ENCODE measurements at places on chromosomes 4 and X. TPM values are rescaled to one million over a fixed set of nuclear protein-coding genes. Genes with fewer than 3 reads are reported as not detected.

Gene MAGED2
- 27.2 TPM for total RNA-seq

DNA sequence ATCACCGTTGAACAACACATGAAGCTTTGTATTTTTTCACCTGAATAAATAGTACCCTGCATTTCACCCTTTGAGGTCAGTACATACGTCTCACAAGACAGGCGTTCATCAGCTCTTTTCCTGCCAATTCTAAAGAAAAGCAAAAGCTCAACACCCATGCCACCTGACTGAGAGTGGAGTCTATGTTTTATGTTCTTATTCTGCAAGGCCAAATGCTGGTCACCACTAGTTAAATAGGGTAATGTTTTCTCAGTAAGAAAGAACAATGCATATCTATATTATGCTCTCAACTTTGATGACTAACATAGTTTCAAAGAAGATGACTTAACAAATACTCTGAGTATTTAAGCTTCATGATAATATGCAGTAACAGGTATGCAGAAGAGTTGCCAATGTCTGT, 336.3 kb upstream of the BMP3 start:
- DNase-seq: no peak

DNA sequence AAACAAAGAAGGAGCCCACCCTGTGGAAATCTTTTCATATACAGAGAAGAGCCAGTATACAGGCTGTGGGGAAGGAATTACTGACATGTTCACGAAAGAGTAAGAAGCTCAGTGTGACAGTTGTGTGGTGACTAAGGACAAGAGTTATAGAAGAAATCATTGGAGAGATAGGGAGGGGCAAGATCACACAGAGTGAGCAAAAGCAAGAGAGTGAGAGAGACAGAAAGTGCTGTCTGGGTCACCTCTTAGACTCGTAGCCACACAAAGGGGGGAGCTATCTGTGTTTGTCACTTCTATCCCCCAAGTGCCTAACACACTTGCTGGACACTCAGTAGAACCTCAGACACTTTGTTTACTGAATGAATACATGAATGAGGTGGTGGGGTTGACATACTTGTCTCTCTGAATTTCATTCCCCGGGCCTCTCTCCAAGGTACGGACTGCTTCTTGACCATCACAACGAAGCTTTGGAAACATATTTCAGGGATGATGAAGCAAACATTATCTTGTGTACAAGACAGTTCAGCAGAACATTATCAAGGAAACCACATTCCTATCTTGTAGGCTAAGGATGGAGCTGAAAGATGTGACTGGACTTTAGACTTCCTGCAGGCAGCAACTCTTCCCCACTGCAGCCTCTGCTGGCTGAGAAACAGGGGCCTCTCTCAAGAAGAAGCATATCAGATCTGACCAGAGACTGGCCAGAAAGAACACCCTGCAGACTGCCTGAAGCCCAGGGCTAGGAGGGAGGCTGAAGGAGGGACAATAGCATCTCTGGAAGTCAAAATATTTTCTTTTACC, 168.2 kb downstream of the AMELX start:
- no peak for DNase-seq

DNA sequence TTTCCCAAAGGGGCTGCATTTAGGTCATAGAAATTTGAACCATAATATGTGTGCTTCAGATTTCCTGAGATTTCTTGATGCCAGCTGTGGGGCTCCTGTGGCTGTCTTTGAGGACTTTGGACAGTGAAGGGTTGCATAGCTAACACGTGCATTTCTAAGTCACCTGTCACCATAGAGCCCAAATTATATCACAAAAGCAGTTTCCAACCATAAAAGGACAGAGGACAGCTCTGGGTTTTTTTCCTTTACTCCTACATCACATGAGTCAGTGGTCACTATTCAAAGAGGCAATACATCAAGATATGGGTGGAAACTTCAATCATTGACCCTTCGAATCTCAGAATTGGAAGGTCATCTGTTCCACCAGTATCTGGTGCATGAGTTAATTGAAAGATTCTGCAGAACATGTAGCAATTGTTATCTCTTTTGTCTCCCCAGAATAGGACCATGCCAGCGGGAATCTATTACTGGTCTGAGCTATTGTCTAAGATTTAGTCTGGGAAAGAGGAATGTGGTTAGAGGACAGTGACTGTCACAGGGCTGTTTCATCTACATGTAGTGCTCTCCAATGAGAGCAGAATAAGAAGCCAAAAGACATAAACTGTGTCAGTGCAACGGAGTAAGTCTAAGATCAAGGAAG, 133.5 kb downstream of the AASDH start:
- DNase-seq: no peak

Gene SLC38A5
- total RNA-seq: 0.30 TPM

Gene YY2
- total RNA-seq: 0.53 TPM

GRCh38 chrX:88883200-88883599, 136.2 kb downstream of the CPXCR1 start:
- no peak for DNase-seq

Gene PRR32
- not detected for total RNA-seq

- no peak for DNase-seq
Measured at GRCh38 chr4:11489453-11490083, 60.9 kb upstream of the HS3ST1 start.

GRCh38 chrX:123477673-123478072, 255.2 kb downstream of the THOC2 start:
- no peak for DNase-seq

GRCh38 chr4:36477861-36478260, 196.4 kb downstream of the DTHD1 start:
- DNase-seq: no peak

GRCh38 chrX:139720136-139720535, 12.2 kb upstream of the MCF2 start:
- DNase-seq: no peak

Gene OSTC
- total RNA-seq: 72.8 TPM

Gene RS1
- not detected for total RNA-seq

DNA sequence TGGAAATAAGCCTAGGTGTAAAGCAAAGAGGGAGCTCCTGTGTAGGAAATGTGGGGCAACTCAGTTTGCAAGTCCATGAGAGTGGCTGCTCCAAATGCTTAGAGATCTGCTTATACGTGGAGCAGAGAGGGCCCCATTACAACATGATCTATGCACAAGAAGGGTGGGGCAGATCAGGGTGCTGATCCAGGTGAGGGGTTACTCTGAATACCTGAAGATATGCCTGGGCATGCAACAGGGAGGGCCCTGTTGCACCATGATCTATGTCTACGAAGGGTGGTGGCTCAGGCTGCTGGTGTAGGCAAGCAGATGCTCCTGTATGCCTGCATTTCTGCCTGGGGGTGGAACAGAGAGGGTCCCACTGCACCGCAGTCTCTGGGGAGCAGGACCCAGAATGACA, 1121.2 kb downstream of the RAPGEF2 start:
- DNase-seq: no peak

Gene ALB
- total RNA-seq: 99,767 TPM

Gene TMPRSS11F
- not detected for total RNA-seq

DNA sequence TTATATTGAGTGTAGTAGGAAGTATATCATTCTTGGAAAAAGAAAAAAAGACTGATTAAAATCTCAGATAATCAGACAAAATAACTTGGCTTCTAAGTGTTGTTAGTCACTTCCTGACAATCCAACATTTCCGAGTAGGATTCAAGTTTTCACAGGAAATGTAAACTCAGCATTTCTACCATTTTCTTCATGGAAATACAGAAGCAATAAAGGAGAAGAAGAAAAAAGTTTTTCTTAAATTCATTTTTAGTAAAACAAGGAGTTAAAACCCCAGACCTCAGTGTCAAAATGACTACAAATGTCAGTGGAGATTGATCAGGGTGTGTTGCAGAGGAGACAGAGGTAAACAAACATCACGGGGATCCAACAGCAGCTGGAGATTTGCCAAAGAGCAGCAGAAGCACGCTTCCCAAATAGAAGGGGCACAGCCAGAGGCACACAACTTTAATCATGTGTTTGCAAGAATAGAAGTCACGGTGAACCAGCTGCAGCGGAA, 129.3 kb upstream of the FAM9B start:
- peak; percentile 68 for DNase-seq

Gene CXorf38
- 5.8 TPM for total RNA-seq

DNA sequence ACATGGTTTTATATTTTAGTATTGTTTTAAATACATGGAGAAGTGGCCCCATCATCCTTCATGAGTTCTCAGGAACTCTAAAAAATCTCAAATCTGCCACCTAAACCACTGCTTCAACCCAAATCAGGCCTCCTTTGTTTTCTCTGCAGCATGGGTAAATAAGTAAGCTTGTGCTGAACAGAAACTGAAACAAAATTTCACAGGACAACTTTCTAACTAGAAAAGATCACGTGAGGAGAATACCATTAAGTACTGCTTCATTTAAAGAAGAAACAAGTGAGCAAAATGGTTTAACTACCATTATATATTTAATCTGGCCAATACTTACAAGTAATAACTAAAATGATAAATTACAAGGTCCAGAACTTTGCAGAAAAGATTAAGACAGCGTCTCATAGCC, 2.5 kb downstream of the ARAP2 start:
- no peak for DNase-seq

DNA sequence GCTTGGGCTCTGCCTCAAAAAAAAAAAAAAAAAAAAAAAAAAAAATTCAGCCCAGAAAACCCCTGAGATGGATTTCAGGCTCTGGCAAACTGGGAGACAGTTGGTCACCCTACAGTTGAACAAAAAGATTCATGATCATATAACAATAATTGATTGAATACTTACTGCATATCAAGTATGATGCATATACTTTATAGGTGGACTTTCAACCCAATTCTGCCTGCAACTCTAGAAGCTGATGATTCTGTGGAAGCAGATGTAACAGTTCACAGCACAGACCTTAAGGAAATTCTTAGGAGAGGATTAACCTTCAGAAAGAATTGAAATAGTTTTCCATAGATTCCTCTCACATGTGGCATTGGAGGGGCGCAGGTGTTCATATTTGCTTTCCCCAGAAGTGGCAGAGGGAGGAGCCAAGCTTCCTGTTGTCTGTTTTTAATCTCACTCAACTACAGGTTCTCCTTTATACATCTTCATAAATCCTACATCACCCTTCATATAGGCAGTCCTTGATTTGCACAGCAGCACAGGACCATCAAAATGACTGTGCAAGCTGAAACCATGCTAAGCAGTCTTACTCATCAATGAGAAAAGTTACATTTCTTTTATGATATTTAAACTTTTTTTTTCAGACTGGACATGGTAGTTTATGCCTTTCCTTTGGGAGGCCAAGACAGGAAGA, 149.4 kb upstream of the KLF3 start:
- DNase-seq: no peak

Gene CXCL11
- total RNA-seq: not detected

Gene NLRP2B
- 0.05 TPM for total RNA-seq

DNA sequence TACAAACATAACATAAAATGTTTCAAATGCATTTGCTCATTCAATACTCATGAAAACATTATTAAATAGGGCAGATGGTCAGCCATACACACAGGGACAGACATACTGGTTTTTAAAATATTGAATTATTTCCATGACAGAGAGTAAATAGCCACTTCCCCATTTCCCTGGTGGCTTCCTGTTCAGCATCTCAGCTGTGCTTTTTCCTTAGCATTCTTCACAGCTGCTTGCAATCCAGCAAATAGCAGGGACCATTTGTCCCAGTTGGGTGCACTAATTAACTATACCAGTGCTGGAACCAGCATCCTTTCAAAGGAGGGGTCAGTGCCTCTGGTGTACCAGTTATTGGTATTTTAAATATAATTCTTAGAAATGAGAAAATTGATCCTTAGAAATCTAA, 964.7 kb downstream of the RAB28 start:
- no peak for DNase-seq

- DNase-seq: no peak
Measured at GRCh38 chr4:167000141-167000852, 234.0 kb downstream of the SPOCK3 start.

DNA sequence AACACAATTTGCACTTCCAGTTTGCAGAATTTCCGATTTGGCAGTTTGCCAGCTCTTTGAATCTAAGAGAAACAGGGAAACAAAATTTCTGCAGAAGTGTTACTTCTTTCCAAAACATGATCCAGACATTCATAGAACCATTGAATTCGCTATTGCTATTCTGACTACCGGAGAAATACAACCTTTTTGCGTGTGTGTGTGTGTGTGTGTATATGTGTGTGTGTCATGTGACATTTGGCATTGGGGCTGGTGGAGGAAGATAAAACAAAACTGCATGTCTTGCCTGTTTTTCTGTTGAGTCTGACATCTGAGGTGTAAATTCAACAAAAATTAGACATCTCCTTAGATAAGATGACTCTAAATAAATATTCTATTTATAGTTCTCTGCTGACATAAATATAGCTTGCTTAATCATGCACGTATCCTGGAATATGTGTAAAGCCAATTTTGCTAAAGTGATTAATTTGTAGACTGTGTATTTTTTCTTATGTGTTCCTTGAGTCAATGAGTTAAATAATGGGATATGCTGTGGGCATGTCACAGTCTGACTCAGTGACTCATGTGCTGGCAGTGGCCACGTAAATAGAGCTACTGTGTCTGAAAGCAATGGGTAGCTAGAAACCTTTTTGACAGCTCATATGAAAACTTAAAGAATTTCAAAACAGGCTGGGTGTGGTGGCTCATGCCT, 98.9 kb downstream of the HPGD start:
- no peak for DNase-seq

Gene ZNF157
- not detected for total RNA-seq

Gene CD38
- 4.6 TPM for total RNA-seq

DNA sequence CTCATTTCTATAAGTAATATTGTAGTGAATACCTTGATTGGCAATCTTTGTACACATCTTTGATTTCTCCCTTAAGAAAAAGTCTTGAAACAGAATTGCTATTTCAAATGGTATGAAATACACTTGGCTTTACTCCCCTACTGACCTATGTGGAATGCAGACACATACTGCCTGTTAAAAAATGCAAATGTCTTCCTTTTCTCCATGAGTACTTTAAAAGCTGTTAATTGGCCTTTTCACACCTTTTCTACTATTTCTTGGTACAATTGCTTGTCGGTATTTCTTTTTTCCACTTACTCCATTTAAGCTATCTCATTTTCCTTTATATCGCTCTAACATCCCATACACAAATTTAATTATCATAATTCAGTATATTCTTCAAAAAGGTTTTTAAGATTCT, 87.2 kb downstream of the FRYL start:
- no peak for DNase-seq

GRCh38 chr4:115279330-115279729, 165.9 kb upstream of the NDST4 start:
- no peak for DNase-seq

- DNase-seq: no peak
Measured at GRCh38 chr4:41319553-41319952, 62.8 kb downstream of the UCHL1 start.

All from left lobe of liver (tissue), 2 donors.